ENCODE measurements at places on chromosomes 3 and 15.

DNA sequence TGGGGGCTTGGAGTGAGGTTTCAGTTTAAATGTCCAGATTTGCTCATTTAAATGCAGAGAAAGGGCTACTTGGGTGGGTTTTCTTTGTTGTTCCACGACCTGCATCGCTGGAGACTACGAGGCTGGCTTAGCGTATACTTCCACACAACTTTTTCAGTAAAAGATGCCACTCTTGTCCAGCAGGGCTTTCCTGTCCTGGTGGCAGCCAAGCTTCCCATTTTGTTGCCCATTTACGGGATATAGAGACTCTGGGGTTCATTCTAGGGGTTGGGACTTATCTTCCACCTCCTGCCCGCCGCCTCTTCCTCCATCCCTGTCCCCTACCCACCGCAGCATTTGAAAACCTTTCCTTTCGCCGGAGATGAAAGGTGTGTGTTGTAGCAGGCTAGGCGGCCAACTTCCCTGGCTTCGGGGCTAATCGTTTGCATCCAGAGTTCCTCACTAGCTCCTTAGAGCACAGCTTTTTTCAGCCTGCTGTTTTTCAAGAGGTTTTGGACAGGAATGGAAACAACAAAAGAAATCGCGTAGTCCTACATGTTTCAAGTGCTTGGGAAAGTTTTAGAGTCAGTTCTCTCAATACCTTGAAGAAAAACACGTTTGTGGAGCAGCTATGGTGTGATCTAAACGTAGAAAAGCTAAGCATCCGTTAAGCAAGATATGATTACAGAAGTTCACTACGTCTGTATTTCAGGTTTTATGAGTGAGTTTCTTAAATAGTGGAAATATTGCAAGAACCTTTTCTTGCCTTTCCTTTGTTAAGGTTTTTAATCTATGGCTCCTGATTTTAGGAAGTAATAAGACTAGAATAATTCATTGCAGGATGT is 843 bp downstream of the CHRNA5 start:
- DNase-seq = no peak

GRCh38 chr15:62644889-62645742 is 397.4 kb upstream of the TPM1 start:
- no peak for DNase-seq

- DNase-seq = no peak
Measured at GRCh38 chr3:57770009-57770827, 14.1 kb downstream of the SLMAP start.

GRCh38 chr3:128936341-128936740 is 56.9 kb downstream of the ACAD9 start:
- no peak for DNase-seq

DNA sequence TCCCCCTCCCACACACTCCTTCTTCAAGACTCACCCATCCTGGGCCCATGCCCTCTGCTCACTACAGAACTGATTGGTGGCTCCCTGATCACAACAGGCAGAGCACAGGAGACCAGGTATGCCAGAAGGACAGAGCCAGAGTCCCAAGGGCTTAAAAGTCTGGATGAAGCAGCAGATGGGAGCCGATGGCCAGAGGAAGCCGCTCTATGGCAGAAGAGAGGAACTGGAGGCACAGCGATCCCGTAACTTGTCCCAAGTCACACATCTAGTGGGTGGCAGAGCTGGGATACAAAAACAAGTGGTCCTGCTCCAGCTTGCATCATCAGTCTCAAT is 20.7 kb downstream of the ITGA11 start:
- DNase-seq = no peak

- peak; percentile 34 for DNase-seq
Measured at GRCh38 chr15:81032818-81033217, 32.1 kb downstream of the TLNRD1 start.

DNA sequence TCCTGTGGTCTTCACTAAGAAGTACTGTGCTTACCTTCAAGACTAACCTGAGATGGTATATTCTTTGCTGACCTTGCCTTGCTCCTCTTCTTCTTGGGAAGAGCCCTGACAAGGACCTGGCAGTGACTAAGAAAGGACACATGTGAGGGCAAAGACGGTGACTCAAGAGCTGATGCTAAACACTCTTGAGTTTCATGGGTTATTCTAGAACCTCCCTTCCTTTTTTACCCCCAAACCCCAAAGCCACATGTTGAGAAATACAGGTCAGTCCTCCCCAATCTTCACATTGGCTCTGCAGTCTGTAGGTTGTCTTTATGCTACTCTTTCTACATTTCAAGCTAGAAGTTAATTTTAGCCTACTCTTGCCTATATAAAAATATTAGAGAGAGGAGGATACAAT is 200.6 kb downstream of the SEMA6D start:
- DNase-seq = no peak

DNA sequence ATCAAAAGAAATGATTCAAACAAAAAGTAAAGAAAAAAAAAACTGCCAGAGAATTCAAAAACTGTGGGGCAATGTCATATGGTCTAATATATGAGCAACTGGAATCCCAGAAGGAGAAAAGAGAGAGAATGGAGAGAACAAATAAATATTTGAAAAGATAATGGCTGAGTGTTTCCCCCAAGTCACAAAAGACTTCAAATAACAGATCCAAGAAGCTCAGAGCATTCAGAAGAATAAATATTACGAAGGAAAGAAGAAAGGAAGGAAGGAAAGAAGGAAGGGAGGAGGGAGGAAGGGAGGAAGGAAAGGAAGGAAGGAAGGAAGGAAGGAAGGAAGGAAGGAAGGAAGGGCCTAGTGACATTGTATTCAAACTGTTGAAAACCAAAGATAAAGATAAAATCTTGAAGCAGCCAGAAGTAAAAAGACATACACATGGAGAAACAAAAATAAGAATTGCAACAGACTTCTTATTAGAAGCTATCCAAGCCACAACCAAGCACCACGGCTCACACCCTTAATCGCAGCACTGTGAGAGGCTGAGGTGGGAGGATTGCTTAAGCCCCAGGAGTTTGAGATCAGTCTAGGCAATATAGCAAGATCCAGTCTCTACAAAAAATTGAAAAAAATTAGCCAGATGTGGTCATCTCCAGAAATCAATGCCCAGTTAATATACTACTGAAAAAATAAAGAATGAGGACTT is 118.9 kb upstream of the IGSF10 start:
- no peak for DNase-seq

GRCh38 chr15:39624806-39625205 is 43.9 kb downstream of the THBS1 start:
- no peak for DNase-seq

DNA sequence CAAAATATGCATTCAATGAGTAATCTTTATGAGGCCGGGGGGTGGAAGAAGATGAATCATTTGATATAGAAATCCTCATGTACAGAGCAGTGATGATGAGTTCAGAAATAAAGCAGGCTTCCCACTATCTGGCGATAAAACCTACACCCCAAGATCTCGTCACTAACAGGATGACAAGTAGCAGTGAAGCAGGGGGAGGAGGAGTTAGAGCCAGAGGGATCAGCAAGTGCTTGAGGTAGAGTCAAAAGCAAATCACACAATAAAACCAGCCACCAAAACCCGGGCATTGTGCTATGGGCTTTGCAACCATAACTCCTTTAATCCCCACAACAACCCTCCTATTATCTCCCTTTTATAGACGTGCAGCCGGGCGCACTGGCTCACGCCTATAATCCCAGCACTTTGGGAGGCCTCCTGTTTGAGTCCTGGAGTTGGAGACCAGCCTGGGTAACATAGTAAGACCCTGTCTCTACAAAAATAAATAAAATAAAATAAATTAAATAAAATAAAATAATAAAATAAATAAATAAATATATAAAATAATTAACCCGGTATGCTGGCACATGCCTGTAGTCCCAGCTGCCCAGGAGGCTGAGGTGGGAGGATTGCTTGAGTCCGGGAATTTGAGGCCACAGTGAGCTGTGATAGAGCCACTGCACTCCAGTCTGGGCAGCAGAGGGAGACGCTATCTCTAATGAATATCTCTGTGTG is 53.0 kb downstream of the STARD5 start:
- DNase-seq = no peak
